ENCODE measurements at places on chromosomes 16 and 17.

DNA sequence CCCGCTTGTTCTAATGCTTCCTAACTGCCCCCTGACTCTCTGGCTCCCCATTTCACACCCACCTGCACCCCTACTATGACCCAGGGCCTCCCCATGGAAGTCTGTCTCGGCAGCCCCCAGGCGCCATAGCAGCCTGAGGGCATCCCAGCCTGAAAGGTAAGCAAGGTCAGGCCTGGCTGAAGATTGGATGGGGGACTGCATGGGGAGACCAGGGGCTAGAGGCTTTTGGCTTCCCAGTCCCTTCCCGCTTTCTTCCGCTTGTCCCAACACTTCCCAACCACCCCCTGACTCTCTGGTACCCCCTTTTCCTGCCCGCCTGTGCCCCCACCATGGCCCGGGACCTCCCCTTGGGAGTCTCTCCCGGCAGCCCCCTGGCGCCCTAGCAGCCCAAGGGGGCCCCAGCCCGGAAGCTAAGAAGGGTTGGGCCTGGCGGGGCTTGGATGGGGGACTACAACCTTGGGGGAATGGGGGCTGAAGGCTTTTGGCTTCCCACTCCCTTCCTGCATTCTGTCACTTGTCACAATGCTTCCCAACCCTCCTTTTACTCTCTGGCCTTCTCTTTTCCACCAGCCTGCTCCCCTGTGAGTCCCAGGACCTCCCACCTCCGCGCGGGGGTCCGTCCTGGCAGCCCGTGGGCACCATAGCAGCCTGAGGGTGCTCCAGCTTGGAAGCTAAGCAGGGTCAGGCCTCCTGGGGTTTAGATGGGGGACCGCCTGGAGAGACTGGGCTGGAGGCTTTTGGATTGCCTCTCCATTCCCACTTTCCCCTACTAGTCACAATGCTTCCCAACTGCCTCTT, 2288.4 kb downstream of the TP53TG3F start:
- DNase-seq, result no peak

GRCh38 chr17:55432358-55433028, 10.9 kb upstream of the MMD start:
- DNase-seq, result no peak

GRCh38 chr16:28876019-28876659, 2.1 kb upstream of the ATP2A1 start:
- no peak for DNase-seq

- DNase-seq, result no peak
Measured at GRCh38 chr17:74960570-74961342, 11.8 kb downstream of the HID1 start.

- DNase-seq, result no peak
Measured at GRCh38 chr16:49341706-49342105, 31.9 kb upstream of the C16orf78 start.
